ENCODE measurements at places on chromosomes 1 and 21. TPM values are rescaled to one million over a fixed set of nuclear protein-coding genes. Genes with fewer than 3 reads are reported as not detected.

Gene AZIN2
- 1.7 TPM for total RNA-seq

Gene TRIM46
- total RNA-seq = 0.04 TPM

Gene CHD5
- total RNA-seq = not detected

Gene IL22RA1
- total RNA-seq = 2.1 TPM

Gene HPDL
- not detected for total RNA-seq

GRCh38 chr21:37341254-37341960 lies 25.2 kb upstream of the DYRK1A start:
- peaks cover 16% of the 10 kb centered on the region for H3K4me1 ChIP-seq
- no peaks in the 10 kb centered on the region for H3K36me3 ChIP-seq
- no peak overlapping the region for H3K27ac ChIP-seq

- no peak for DNase-seq
- no peaks in the 10 kb centered on the region for H3K27me3 ChIP-seq
- peaks cover 15% of the 10 kb centered on the region for H3K4me1 ChIP-seq
- H3K4me3 ChIP-seq = no peak overlapping the region
- no peaks in the 10 kb centered on the region for H3K36me3 ChIP-seq
Measured at GRCh38 chr1:39145331-39145965, 59.0 kb upstream of the MACF1 start.

DNA sequence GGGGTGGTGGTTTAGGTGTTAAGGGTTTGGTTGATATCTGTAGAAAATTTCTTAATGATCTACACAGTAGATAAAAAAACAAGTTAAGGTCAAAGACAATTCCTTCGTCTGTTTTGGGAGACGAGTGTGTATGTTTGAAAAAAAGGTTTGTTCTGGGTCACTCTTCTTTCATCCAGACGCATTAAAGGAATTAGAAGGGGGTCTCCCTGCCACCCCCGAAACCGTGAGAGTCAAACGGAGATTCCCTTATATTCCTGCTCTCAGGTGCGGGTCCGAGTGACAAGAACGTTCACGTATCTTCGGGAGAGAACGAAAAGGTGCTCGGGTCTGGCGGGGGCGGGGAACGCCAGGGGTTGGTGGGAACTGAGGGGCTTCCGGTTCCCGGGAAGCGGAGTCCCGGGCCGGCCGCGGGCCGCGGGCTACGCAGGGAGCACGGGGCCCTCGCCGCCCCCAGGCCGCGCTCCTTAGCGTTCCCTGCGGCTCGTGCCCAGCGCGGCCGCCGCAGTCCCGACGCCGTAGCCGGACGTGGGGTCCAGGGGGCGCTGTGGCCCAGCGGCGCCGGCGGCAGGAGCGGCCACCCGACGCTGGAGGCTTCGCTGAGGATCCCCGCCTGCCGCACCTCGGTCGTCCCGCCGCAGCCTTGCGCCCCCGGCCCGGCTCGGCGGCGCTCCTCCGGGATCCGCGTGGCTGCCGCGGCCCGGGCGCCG lies at the start of gene ZFYVE9:
TSS of gene ZFYVE9 (plus strand) at position 577 of the 707 bp plus-strand sequence. CDS start 91,118 bp downstream, outside the sequence.
- H3K27ac ChIP-seq = peak within 1 kb of the TSS; percentile 83
- no peaks in the 10 kb centered on the region for H3K36me3 ChIP-seq
- peak; percentile 56 for DNase-seq

GRCh38 chr1:75449998-75450397 lies 160.9 kb downstream of the SLC44A5 start:
- DNase-seq = no peak
- H3K4me1 ChIP-seq = no peaks in the 10 kb centered on the region
- H3K36me3 ChIP-seq = no peaks in the 10 kb centered on the region
- no peak overlapping the region for H3K4me3 ChIP-seq
- no peak overlapping the region for H3K27ac ChIP-seq

DNA sequence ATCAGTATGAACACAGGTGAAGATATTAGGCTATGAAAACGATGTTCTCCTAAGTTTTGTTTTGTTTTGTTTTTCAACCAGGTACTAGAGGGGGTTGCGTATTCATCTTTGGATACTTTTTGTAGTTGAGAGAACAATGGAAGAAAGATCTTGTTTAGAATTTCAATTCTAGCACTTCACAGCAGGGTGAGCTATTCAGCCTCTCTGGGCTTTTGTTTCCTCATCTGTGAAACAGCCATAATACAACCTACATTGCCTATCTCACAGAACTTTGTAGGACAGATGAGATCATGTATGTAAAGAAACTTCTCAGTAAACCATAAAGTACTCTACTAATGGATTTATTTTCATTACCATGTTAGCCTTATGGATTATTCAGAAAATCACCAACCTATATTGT lies 199.5 kb downstream of the GPATCH2 start:
- no peak for DNase-seq
- no peaks in the 10 kb centered on the region for H3K27me3 ChIP-seq
- no peaks in the 10 kb centered on the region for H3K4me1 ChIP-seq
- no peak overlapping the region for H3K27ac ChIP-seq

Measured in HepG2 (cell line).